CD4-positive, alpha-beta T cell treated with Interleukin-10 for 1 hour (primary cell): ENCODE measurements at places on chromosomes 3 and 15.
A peak's percentile ranks its signal among the peaks of the same experiment; 100 is the strongest.

DNA sequence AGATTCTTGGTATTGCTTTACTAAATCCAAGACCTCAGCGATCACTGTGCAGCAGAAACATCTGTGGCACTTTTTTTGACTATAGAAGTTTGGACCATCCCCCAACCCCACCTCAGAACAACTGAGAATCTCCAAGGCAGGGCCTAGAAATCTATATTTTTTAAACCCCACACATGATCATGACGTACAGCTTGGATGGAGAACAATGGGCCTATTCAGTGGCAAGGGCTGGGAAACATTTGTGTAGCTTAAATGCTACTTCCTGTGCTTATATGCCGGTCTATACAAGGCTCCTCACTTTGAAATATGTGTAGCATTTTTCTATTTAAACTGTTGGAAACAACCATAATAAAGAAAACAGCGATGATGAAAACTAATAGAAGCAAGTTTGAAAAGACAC, 55.1 kb upstream of the SPRED1 start:
- DNase-seq, result no peak

GRCh38 chr3:38916706-38917105, 100.7 kb upstream of the SCN10A start:
- no peak for DNase-seq

- no peak for DNase-seq
Measured at GRCh38 chr3:55795746-55796145, 308.6 kb upstream of the WNT5A start.

- DNase-seq, result no peak
Measured at GRCh38 chr15:31858026-31858425, 172.3 kb upstream of the CHRNA7 start.

DNA sequence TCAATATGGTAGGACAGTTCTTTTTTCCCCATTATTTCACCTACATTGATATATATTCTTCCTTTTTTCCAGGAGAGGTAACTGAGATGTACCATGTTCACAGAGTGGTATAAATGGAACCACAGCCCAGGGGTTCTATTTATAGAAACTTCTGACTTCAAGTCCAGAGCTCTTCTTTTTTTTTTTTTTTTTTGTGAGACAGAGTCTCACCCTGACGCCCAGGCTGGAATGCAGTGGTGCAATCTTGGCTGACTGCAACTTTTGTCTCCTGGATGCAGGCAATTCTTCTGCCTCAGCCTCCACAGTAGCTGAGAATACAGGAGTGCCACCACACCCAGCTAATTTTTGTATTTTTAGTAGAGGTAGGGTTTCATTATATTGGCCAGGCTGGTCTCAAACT, 267.1 kb upstream of the TPRG1 start:
- no peak for DNase-seq

- DNase-seq, result no peak
Measured at GRCh38 chr3:142433110-142433509, 14.7 kb downstream of the XRN1 start.

- no peak for DNase-seq
Measured at GRCh38 chr3:152300029-152300731, 31.5 kb downstream of the MBNL1 start.

DNA sequence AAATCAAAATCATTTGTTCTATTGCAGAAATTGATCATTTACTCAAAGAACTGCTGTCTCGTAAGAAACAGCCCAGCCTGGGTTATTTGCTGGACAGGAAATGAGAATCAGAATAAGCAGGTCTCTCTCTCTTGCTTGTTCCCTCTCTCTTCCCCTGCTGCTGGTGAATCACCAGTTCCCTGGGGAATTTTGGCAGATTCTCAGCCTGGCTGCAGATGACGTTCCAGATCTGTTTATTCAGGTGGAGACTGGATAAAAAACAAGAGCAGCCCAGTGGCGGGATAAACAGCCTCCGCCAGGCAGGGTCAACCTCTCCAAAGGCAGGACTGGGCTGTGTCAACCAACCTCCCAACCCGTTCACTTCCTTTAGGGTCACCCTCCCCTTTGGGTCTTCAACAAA, 72.1 kb downstream of the LRIG1 start:
- DNase-seq, result no peak

DNA sequence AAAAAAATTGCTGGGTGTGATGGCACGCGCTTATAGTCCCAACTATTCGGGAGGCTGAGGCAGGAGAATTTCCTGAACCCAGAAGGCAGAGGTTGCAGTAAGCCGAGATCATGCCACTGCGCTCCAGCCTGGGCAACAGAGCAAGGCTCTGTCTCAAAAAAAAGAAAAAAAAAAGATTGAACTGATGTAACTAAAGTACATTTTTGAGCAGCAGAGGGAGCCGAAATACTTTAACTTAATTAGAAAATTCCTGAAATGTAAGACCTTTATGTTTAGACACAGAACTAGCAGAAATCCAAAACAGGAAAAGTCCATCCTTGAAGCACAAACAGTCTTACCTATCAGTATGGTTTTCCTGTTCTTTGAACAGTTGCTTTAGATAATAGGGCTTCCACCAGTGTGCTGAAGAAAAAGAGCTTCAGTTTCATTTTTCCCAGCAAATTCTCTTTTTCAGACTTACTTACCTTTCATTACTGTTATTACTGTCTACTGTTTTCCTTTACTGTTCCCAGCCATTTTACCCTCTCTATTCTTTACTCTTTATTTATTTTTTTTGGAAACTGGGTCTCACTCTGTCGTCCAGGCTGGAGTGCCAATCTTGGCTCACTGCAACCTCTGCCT, 33.4 kb upstream of the ZNF609 start:
- peak; percentile 29 for DNase-seq

DNA sequence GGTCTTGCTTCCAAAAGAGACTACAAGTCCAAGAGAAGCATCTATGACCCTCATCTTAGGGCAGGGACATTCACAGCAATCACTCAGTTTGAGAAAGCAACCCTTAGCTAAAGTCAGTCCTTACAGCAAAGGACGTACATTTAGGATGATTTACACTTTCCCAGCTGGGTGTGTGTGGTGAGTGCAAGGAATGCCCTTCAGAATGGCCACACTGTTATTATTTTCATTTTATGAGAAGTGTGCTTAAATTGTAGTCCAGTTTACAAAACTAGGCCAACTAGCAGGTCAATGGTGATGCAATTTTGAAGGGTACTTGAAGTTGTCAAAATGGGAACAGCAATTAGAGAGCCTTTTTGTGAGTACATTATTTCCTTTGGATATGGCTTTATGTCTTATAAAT, 26.0 kb upstream of the CCK start:
- no peak for DNase-seq

GRCh38 chr3:61416618-61417017, 144.8 kb upstream of the PTPRG start:
- DNase-seq, result no peak

DNA sequence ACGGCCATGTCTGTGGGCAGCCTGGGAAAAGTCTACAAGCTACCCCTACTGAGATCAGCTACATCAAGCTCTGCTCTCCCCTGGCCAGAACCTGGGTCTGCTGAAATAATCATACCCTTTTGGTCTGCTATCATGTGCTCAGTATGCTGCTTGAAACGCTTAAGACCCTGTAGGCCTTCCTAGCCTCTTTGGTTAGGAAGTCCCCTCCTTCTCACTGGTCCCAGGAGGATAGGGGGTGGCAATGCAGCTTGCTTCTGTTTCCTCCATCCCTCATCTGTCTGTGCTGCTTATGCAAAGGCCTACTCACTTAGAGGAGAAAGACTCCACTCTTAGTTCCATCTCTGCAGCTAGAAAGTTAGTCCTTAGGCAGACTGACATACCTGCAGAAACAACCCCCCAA, 118.2 kb upstream of the RASGRP1 start:
- no peak for DNase-seq

GRCh38 chr3:139587797-139588196, 48.3 kb upstream of the RBP1 start:
- no peak for DNase-seq

DNA sequence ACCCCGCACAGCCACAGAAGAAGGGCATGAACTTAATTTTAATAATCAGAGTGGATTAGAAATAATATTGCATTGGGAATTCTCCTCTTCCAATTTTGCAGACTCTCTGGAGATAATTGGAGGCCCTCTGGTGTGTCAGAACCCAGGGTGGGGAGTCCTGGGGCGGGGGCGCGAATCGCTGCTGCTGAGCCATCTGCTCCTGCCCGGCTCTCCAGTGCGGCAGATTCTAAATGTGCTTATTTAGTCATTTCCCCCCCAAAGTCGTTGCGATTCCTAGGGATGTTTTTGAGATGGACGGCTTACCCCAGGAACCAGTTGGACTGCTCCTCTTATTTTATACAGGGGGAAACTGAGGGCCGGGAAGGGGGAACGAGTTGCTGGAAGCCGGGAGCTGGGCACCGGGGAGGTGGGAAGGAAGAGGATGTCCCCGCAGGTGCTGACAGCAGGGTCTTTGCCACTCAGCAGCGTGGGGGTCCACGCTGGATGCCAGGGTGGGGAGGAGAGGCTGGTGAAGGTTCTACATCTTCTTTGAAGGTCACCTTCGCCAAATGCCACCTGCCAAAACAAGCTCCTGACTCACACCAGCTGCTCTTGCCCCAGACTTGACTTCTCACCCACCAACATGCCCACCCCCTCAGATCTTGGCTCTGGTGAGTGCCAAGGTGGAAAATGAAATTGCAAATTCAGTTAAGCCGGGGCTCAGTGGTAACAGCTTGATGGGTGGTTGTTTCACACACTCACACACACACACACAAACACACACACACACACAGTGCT, 91.3 kb upstream of the PRR23E start:
- no peak for DNase-seq

DNA sequence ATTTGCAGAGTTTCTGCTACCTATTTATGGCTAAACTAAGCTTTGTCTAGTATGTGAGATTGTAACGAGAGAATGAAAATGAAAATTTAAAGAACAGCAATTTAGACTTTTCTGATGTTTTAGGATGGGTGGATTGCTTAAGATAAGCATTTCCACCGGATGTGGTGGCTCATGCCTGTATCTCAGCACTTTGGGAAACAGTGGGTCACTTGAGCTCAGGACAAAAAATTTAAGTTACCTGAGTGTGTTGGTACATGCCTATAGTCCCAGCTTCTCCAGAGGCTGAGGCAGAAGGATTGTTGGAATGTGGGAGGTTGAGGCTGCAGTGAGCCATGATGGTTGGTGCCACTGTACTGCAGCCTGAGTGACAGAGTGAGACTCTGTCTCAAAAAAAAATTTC, 3.3 kb downstream of the PPP4R2 start:
- DNase-seq, result peak; percentile 39

- DNase-seq, result no peak
Measured at GRCh38 chr3:123050666-123051065, 16.2 kb upstream of the PDIA5 start.

- DNase-seq, result no peak
Measured at GRCh38 chr3:34919025-34919424, 720.3 kb upstream of the ARPP21 start.

- no peak for DNase-seq
Measured at GRCh38 chr3:61864886-61865285, 303.5 kb downstream of the PTPRG start.

- DNase-seq, result no peak
Measured at GRCh38 chr3:161163297-161163696, 57.8 kb upstream of the NMD3 start.

DNA sequence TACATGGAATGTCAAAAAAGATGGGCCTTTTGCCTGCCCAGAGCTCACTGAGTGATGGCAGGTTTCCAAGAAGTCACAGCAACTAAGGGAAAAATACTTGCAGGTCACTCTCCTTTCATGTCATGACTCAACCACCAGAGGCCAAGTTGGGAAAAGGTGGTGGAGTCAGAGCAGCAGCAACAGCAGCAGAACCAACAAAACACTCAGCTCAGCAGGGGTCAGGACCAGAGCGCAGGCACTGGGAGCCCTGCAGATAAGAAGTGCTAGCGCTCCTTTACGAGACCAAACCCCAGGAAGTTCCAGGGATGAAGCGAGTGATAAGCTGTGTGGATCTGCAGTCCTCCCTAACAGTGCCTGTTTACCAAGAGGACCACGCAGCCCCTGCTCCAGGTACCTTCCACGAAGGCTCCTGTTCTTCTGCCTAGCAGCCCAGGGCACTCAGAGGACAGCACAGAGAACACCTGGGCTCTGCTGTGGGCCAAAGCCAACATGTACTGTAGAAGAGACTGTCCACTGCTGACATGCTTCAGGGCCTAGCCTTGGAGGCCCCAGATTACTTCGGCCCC, 26.0 kb downstream of the POC1A start:
- DNase-seq, result no peak

GRCh38 chr15:54820811-54821210, 375.9 kb downstream of the RSL24D1 start:
- no peak for DNase-seq

DNA sequence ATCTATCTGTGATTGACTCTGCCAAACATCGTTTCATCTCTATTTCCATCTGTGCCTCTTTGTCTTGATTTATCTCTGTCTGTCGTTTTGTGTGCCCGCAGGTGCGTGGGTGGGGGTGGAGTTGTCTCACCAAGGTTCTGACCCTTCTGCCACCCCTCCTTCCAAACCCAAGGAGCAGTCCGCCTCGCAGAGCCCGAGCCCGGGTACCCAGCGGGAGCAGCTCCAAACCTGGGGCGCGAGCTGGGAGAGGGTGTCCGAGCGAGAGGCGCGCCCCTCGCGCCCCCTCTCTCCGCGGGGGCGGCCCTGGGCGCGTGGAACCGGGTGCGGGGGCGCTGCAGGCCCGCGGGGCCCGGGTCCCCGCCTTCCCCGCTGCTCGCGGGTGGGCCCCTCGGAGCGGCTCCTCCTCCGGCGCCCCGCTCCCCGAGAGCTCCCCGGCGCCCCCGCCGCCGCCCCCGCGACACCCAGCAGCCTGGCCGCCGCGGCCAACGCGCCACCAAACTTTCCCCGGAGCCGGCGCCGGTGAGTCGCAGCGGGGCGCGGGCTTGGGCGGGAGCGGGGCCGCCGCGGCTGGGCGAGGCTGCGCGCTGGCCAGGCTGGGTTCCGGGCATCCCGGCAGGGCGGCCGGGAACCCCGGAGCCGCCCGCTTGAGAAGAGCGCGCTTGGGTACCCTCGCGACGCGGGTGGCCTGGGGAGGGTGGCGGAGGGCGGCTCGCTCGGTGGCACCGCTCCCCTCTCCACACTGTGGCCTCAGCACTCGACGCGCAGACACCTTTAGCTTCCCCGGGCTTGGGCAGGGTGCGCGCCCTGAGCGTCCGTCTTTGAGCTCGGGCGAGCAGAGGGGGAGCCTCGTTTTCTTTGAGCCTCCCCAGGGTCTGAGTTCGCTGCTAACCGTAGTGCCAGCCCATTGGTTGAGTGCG, at the start of gene HRH1:
HRH1 (plus strand) TSS at position 458 of the 917 bp plus-strand sequence. CDS start 104,545 bp downstream, outside the sequence.
- DNase-seq, result no peak

- no peak for DNase-seq
Measured at GRCh38 chr15:70519616-70520015, 243.7 kb downstream of the UACA start.

DNA sequence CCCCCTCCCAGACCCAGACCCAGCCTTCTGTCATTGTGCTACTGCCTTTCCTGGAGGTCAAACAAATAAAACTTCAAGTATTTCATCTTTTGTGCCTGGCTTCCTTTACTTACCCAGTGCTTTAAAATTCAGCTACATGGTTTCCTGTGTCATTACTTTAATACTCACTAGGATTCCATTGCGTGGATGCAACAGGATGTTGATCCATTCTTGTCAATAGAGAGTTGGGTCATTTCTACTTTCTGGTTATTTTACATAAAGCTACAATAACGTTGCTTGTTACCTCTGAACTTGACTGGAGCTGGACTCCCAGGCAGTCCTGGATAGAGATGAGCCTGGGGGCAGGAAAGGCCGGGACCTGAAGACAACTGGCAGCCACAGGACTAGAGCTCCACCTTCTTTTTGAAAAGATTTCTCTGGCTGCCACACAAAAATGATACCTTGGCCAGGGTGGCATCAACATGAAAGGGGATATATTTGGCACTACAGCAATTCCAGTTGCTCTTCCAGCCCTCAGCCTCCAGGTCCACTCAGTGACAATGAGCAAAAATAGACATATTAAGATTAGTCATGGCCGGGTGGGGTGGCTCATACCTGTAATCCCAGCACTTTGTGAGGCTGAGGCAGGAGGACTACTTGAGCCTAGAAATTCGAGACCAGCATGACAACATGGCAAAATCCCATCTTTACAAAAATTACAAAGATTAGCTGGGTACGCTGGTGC, 23.3 kb upstream of the HEG1 start:
- DNase-seq, result no peak
